ENCODE measurements at places on chromosomes 3 and 15.

DNA sequence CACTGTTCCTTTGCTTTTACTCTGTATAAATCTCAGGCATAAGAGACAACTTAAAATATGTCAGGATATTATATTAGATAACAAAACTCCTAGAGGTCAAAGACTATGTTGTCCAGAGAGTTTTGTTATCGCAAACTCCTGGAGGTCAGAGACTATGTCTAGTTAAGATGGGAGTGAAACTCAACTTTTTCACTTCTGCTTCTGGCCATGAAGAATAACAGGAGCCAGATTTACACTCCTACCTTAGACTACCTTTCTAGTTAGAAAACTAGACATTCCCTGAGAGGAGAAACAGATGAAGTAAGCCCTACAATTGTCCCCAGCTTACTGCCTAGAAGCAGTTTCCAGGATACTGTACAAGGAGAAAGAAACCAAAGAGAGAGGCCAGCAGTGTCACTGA, 255.4 kb upstream of the UBE2E1 start:
- DNase-seq = no peak

DNA sequence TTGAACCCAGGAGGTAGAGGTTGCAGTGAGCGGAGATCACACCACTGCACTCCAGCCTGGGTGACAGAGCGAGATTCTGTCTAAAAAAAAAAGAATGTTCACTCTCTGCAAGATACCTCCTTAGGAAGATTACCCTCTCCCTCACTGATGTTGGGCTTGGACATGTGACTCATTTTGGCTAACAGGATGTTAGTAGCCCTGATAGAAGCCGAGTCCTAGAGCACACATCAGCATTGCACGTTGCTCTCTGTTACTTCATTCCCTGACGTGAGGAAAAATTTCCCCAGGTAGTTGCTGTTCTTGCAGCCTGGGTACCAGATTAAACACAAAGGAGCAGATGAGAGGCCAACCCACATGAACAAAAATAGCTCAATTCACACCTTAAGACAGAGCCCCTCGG, 78.1 kb upstream of the PRICKLE2 start:
- no peak for DNase-seq

DNA sequence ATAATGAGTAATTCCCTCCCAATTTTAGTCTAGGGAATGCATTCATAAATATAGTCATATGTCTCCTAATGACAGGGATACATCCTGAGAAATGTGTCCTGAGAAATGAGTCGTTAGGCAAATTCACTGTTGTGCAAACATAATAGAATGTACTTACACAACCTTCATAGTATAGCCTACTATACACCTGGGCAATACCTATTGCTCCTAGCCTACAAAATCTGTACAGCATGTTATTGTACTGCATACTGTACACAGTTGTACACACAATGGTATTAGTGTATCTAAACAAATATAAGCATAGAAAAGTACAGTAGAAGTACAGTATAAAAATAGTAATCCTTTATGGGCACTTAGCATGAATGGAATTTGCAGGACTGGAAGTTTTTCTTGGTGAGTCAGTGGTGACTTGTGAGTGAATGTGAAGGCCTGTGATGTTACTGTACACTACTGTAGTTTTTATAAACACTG, 6.6 kb downstream of the DTWD1 start:
- DNase-seq = no peak

- no peak for DNase-seq
Measured at GRCh38 chr3:188830893-188831292, 340.9 kb upstream of the TPRG1 start.

- DNase-seq = no peak
Measured at GRCh38 chr15:48313216-48313615, 18.0 kb upstream of the DUT start.

DNA sequence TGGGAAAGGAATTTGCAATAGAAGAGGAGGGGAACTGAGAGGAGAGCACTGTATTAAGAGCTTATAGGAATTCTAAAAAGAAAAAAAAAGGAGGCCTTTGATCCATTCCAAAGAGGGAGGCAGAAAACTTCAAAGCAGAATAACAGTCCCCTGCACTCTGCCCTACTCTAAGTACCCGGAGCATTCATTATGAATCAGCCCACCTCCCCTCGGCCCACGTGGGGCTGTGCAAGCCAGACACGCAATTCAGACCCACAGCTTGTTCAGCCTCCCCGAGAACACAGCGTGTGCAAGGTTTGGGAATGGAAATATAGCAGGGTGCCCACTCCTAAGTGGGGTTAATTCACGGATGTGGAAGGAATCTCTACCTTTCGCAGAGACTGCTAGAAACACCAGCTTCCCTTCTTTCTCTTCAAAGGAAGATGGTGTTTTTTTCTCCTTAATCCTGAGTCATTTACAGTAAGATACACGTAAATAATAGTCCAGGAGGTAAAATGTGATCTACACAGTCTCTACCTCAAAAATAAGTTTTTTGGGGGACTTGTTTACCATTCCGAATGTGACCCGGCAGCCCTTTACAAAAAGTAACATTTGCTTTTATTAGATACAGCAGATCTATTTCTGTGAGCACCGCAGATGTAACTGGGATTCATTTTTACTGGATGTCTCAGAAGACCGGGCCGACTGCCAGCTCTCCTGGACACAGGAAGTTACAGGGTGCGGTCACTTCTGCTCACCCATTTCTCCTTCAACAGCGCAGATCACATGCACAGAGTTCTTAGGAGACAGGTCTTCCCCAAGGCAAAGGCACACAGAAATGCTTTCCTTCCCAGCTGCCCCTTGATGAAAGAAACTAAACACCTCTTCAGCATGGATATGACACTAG, 768.5 kb upstream of the CFAP20DC start:
- DNase-seq = no peak

GRCh38 chr3:123755085-123755484, 129.0 kb downstream of the MYLK start:
- DNase-seq = no peak

GRCh38 chr15:84894736-84895425, 10.4 kb downstream of the SLC28A1 start:
- DNase-seq = no peak

GRCh38 chr3:112114576-112115160, 18.4 kb downstream of the GCSAM start:
- DNase-seq = no peak

GRCh38 chr15:60844511-60845174, 365.7 kb upstream of the ICE2 start:
- peak; percentile 82 for DNase-seq

GRCh38 chr3:116103868-116104530, 341.3 kb downstream of the LSAMP start:
- DNase-seq = no peak

GRCh38 chr3:45611628-45612081, 17.1 kb downstream of the LIMD1 start:
- no peak for DNase-seq

DNA sequence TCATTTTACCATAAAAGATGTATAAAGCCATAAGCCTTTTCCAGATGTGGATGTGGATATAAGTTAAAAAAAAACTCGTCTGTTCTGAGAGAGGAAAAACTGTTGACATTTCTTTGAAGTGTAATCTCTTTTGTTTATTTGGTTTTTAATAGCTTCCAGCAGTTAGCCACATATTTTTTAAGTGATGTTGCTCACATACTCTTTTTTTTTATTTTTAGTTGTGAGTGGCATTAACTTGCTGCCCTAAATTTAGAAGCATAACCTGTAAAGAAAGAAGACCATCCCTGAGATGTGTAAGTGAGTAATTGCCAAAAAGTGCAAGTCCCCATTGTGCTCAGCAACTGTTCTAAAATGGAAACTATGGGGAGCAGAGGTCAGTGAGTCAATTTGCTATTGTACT, 415.9 kb upstream of the MDFIC2 start:
- DNase-seq = no peak

DNA sequence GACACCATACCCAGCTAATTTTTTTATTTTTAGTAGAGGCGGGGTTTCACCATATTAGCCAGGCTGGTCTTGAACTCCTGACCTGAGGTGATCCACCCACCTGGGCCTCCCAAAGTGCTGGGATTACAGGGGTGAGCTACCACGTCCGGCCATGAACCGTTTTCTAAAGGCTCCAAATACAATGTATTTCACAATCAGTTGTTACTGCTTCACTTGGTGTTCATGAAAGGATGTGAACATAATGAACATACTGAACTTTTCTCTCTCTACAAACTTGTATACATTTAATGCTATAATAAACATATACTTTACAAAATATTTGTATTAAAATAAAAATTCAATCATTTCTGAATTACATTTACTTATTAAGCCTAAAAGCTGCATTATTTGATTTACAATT, 28.9 kb downstream of the TBL1XR1 start:
- DNase-seq = no peak

GRCh38 chr3:102304550-102304949, 130.3 kb upstream of the ZPLD1 start:
- DNase-seq = no peak

DNA sequence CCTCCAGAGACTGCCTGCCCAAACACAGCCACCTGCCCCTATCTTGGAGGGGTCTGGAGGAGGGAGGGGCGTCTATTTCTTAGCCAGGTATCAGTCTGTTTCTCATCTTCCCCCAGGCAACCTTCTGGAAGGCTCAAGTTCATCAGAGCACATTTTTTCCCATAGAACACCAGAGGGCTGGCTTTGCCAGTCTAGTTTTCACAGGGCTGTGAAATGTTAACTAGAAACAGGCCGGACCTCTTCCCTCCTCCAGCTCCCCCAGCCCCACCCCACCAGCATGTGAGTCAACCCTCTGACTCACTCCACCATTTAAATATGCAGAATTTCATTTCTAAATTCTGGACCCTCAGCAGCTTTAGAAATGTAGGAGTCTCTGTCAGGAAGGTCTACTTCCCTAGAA, 66.9 kb downstream of the SLCO2A1 start:
- DNase-seq = no peak

DNA sequence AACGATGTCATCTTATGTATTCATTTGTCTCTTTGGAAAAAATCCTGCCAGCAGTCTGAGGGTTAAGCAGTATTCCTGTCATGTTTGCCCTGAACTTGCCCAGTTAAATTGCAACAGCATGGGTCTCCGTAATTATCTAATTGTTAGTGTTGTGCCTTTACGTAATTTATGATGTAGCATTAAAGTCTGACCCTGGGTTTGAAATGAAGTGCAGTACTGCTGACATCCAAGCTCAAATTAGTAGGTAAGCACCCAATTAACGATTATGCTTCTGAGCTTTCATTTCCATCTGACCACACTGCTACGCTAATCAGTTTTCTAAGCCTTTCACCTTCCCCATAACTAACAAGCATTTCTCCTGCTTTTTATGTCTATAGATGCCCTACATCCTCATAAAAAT, 241.8 kb downstream of the ARRDC4 start:
- DNase-seq = no peak

DNA sequence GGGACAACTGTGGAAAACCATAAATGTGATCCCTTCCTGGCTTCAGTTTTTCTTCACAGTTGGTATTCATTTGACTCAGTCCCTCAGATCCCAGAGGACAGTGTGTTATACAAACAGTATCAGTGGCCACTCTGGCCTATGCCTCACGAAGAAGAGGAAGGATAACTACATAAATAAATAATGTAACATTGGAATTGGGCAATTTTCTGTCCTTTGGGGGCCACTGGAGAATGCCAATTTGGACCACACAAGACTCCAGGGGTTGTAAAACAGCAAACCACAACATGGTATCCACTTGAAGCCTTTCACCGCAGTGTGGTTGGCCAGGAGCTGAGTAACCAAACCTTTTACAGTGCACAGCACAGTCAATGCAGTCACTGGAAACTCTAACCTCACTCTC, 1077.0 kb downstream of the ROBO2 start:
- no peak for DNase-seq

- no peak for DNase-seq
Measured at GRCh38 chr3:21894459-21895340, 143.7 kb upstream of the ZNF385D start.

- DNase-seq = no peak
Measured at GRCh38 chr15:38682861-38683260, 118.2 kb upstream of the RASGRP1 start.

DNA sequence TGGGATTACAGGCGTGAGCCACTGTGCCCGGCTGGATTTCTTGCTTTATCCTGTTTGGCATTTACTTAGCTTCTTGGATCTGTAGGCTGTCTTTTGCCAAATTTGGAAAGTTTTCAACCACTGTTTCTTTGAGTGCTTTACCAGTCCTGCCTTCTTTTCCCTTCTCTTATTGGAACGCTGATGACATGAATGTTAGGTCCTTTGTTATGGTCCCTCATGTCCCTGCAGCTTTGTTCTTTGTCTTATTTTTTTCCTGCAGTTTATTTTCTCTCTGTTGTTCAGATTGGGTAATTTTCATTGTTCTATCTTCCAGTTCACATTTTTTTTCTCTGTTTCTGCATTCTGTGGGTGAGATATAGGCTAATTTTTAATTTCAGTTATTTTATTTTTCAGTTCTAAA, 25.0 kb downstream of the SH3GL3 start:
- DNase-seq = no peak

DNA sequence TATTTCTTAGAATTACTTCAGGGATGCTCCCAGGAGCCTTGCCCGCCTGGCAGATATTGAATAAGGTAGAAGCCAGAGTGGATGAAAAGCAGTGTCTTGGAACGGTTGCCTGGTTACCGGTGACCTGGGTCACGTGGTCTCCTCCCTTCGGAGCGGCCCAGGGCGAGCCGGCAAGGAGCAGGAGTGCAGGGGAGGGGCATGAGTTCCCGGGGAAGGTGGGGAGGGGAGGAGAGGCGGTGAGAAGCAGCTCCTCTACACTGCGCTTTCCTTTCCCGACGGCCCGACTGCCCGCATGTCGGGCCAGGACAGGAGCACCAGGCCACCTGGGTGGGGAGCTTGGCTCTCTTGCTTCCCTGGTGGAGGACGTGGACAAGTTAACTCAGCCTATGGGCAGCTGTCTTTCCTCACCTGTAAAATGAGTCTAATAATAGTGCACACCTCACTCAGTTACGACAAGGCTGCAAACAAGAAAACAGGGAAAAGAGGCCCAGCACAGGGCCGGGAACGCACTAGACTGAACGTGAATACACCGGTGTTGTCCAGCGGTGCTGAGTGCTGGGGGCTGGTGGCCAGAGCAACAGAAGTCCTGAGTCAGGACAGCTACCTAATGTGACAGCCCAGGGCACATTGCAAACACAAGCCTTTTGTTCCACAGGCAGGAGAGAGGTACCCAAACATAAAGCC, 198.3 kb downstream of the ADAMTS9 start:
- DNase-seq = no peak

DNA sequence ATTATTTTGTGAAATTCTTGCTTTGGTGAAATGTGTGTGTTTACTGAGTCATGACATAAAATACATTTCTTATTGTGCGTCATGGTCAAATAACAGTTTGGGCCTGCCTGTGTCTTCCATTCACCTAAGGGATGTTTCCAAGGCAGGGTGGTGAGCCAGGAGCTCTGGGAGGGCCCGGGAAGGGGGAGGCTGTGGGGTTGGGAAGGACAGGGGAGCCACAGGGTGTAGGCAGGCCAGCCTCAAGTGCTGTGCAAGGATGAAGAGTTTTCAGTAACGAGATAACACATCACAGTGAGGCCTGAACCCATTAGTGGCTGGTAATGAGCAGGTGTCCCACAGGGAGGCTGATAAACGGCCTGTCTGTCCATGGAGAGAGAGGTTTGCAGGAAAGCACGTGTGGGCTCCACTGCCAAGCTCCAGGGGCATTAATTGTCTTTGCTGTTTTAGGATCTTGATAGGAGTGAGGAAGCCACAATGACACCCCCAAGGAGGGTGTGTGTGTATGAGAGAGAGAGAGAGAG, 35.6 kb upstream of the SEC13 start:
- DNase-seq = no peak

GRCh38 chr3:173398111-173398479, 551 bp downstream of the NLGN1 start:
- DNase-seq = no peak

Measured in CD4-positive, alpha-beta T cell treated with Interleukin-21 for 1 hour (primary cell).